ENCODE measurements at places on chromosomes 12 and 14.

GRCh38 chr12:6181583-6182278 is 18.5 kb upstream of the CD9 start:
- DNase-seq, result no peak

GRCh38 chr12:111596985-111597830 is 1.9 kb downstream of the ATXN2 start:
- DNase-seq, result no peak

GRCh38 chr12:122276242-122276641 is 9.9 kb upstream of the VPS33A start:
- DNase-seq, result no peak

DNA sequence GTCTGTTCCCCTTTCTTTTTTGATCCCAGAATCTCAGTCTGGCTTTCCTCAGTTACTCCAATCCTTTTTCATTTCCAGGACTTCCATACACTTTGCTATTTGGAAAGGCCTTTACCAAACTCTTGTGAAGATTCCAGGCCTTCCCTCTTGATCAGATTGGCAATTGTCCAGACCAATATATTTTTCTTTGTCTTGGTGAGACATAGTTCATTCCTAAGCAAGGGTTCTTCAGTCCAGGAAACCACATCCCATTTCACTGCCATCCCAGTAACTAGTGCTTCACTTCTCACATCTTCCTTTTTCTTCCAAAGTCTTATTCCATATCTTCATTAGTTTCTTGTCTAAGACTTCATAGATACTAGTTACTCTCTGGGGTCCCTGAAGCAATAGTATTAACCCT is 2.1 kb upstream of the PTPRQ start:
- no peak for DNase-seq

DNA sequence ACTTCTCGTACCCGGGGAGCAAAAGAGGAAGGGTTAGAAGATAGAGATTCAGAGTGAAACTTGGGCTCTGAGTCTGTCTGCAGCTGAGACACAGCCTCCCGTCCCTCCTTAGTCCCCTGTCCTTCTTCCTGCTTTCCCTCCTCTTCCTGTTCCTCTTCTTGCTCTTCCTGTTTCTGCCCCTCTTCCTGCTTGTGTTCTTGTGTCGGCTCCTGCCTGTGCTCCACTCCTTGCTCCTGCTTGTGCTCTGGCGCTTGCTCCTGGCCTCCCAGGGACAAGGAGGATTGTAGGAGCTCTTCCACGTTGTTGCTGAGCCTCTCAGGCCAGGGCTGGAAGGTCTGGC is 3.0 kb downstream of the ACRBP start:
- DNase-seq, result no peak

- DNase-seq, result no peak
Observed at GRCh38 chr12:110234755-110235154, 46.3 kb upstream of the ATP2A2 start.

DNA sequence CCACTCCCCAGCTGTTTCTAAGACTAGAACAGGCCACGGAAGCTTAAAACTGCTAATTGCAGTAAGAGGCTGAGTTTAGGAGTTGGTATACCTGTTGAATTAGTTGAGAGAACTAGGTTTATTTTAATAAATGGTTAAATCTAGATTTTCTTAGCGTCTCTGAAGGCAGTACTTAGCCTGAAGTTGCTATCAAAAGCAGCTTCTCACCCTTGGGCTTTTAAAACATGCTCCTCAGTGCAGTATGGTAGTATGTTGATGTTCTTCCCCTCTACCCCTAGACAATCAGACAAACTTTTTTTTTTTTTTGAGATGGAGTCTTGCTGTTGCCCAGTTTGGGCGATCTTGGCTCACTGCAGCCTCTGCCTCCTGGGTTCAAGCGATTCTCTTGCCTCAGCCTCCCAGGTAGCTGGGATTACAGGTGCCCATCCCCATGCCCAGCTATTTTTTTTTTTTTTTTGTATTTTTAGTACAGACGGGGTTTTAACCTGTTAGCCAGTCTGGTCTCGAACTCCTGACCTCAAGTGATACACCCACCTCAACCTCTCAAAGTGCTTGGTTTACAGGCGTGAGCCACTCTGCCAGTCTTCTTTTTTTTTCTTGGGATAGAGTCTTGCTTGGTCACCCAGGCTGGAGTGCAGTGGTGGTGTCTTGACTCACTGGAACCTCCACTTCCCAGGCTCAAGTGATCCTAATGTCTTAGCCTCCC is 6.8 kb downstream of the SRSF5 start:
- DNase-seq, result no peak

- DNase-seq, result peak; percentile 69
Observed at GRCh38 chr12:98373025-98373554, 142.3 kb upstream of the TMPO start.

DNA sequence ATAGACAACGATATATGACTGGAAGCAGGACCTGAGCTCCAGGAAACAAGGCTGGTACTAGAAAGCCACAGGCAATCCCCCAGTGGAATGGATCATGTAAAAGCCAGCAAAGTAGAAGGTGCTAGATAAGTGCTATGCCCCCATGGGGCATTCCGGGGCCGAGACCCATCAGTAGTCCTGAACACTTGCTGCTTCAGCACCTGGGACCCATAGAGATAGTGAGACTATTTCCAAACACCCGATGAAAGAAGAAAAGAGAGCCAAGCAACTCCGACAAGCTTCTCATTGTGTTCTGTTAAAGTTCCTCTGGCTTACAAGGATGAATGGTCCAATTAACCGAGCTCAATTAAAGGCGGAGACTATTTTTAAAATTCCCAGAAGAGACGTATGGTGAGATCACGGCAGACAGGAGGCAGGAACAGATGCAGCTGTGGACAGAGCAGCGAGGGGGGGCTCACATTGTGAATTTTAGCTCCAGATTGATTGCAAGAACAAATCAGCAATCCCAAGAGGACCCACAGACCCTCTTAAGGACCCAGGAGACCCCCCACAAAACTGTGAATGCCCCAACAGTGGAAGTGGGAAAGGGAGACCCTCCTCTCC is 142.5 kb upstream of the OVCH1 start:
- DNase-seq, result no peak

DNA sequence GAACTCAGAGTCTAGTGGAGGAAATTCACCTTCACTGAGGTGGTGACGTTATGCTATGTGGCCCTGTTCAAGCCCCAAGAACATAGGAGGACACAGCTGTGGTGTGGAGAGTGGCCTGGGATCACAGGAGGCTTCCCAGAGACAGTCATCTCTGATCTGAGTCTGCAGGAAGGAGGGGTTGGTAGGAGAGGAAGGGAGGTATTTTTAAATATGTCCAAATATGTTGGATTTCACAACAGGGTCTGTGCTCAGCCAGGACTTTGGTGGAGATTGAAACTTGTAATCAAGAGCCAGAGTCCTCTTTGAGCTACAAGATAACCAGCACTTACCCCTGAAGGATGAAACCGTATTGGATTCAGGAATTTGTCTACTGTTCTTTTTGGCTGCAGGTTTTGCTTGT is 26.4 kb upstream of the MED13L start:
- no peak for DNase-seq

Measured in NCI-H1694 (cell line).